ENCODE measurements at places on chromosomes 12 and 14.
A peak's percentile ranks its signal among the peaks of the same experiment; 100 is the strongest.

- no peak for DNase-seq
Measured at GRCh38 chr14:42854061-42854460, 1247.4 kb downstream of the LRFN5 start.

DNA sequence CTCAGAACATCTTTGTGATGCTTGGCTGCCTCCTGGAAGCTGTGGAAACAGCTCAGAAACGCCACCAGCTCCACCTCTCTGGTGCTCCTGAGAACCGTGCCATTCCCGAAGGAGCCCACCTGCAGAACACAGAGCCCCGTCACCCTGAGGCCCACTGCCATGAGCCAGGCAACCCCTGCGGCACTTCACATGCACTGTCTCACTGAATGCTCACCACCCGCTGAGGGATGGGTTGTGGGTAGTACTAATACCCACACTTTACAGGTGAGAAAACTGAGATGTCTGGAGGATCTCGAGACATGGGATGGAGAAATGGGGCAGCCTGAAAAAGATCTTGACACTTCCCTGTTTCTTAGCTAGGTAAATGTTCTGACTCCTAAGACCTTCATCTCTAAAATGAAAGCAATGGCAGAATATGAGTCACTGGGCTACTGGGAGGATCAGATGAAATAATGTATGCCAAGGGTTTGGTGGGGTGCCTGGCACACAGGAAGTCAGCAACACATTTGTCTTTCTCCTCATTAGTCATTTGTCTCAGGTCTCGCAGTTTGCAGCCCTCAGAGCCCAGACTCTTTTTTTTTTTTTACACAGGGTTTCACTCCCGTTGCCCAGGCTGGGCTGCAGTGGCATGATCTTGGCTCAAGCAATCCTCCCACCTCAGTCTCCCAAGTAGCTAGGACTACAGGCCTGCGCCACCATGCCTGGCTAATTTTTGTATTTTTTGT is 5.3 kb downstream of the OASL start:
- peak; percentile 93 for DNase-seq

- peak; percentile 60 for DNase-seq
Measured at GRCh38 chr12:51415931-51416330, 8.7 kb upstream of the SLC4A8 start.

DNA sequence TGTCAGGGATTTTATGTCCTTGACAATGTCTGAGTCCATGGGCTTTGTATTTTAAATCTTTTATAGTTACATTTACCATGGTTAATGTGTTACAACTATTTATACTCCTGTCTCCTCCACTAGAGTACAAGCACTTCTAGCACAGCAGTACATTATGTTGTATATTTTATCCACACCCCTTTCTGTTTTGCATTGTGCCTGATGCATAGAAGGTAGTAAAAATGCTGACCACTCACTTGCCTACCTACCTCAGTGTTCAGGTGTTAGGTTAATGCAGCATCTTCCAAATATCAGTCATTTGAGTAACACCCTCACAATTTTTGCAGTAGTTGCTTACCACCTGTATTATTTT is 31.1 kb upstream of the SLC38A2 start:
- no peak for DNase-seq

DNA sequence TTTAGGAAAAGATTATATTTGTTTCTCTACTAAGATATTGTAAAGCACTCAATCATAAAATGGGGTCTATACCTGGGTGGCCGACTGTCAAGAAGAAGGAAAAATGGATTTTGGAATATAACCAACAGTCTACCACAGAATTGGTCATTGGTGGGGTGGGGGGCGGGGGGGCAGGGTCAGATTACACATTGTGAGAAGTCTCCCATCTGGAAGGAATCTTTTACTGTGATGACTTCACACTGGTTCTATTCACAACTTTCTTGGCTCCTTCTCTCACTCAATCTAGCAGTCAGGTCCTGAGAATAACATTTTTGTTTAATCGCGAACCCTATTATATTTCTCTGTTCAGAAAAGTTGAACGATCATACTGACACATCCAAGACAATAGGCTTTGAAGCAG is 8.7 kb upstream of the CLEC4E start:
- DNase-seq, result no peak

- no peak for DNase-seq
Measured at GRCh38 chr12:22855456-22855855, 230.5 kb downstream of the ETNK1 start.

GRCh38 chr12:19064713-19065112 is 64.8 kb upstream of the PLEKHA5 start:
- no peak for DNase-seq

- peak; percentile 8 for DNase-seq
Measured at GRCh38 chr12:119911182-119911581, 34.1 kb upstream of the CIT start.

- no peak for DNase-seq
Measured at GRCh38 chr14:47778631-47779030, 103.2 kb upstream of the MDGA2 start.

- no peak for DNase-seq
Measured at GRCh38 chr12:49917166-49917787, 13.6 kb upstream of the FAIM2 start.

DNA sequence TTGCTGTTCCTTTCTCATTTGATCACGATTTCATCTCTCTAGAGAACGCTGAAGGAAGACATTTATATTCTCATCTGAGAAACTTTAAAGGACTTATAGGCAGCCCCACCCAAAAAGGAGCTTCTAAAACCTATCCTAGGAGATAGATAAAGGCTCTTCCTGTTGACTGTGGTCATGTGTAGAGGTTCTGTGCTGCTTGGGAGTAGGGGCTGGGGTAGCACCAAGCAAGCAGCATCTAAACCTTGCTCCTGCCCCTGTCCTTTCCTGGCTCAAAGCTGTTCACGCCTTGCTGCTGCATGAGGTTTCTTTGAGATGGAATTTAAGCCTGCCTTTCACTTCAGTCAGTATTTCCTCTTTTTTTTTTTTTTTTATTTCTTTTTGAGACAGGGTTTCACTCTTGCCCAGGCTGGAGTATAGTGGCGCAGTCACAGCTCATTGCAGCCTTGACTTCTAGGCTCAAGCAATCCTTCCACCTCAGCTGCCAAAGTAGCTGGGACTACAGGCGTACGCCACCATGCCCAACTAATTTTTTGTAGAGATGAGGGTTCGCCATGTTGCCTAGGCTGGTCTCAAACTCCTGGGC is 41.4 kb downstream of the RAB35 start:
- no peak for DNase-seq

- DNase-seq, result no peak
Measured at GRCh38 chr14:95272057-95272456, 47.7 kb downstream of the CLMN start.

GRCh38 chr12:42546709-42547108 is 42.8 kb downstream of the PRICKLE1 start:
- DNase-seq, result no peak

GRCh38 chr12:46711756-46712155 is 114.0 kb downstream of the SLC38A4 start:
- no peak for DNase-seq

GRCh38 chr14:70915415-70915814 is 8.2 kb downstream of the PCNX1 start:
- DNase-seq, result no peak

DNA sequence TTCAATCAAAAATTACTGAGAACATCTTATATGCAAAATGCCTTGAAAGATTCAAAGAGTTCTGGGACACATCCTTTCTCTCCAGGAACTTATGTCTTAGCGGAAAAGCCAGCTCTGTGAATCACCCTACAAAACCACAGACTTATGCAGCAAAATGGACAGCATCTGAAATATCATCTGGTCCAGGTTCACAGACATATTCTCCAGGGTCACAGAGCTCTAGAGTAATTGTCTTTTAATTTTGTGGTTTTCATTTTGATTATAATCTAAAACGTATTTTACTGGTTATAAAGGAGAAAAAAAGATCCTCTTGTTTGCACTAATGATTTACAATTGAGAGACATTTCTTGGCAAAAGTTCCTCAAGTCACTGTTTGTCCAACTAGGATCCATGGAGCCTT is 246.2 kb downstream of the MSRB3 start:
- peak; percentile 48 for DNase-seq

DNA sequence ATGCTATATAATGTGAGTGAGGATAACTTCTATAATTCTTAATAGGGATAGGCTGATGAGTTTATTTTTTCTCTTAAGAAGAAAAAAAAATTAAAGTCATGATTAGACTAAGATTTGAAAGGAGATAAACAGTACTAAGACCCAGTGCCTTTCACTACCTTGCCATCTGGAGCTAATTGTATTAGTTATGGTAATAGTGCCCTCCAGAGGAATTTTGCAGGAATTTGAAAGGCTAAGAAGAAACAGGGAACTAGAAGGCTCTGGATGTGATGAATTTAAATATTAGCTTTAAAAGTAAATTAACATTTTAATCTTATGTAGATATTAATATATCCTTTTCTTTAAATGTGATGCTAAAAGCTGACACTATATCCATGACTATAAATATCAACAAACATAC is 36.6 kb upstream of the PIK3C2G start:
- DNase-seq, result peak; percentile 65

DNA sequence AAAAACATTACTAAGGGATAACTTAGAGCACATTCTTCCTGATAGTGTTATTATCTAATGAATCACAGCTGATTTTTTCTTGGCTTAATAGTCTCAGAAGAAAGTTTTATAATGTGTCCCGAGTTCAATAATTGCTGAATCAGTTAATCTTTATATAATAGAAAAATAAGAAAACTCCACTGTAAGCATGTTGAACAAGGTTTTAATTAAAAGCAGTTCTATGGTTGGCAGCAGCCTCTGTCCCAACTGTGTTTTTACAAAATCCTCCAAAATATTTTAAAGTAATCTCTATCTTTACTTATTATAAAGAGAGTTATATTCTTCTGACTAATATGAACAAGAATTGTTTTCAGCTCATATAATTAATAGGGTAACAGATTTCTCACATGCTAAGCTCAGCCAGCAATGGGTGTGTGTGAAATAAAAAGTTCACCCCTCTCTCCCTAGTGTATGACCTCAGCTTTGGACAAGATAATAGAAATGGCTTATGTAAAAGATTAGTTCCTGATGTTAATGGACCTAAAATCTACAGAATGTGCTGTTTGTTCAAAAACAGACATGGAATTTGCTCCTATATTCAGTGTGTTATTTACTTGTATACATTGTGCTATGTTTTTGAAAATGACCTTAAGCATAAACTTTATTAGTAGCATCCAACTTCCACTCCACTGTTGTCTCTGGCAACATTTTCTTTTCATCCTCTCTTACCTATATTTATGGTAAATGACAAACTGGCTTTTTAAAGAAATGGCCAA is 67.1 kb upstream of the DCN start:
- DNase-seq, result no peak

DNA sequence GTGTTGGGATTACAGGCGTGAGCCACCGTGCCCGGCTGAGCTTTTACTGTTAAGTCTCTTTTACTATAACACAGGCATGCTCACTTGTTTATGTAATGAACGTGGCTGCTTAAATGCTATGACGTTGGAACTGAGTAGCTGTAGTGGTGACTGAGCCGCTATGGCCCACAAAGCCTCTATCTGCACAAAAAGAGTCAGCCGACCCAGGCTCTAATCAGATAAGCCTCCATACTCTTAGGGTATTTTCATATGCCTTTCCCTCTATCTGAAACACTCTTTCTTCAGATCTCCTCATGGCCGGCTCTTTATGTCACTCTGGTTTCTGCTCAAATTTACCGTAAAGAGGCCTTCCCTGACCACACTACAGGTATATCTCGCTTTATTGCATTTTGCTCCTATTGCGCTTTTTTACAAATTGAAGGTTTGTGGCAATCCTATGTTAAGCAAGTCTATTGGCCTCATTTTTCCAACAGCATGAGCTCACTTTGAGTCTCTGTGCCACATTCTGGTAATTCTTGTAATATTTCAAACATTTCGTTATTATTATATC is 8.0 kb downstream of the SLC2A14 start:
- DNase-seq, result no peak

GRCh38 chr14:93103392-93104080 is 12.2 kb downstream of the ITPK1 start:
- peak; percentile 74 for DNase-seq

DNA sequence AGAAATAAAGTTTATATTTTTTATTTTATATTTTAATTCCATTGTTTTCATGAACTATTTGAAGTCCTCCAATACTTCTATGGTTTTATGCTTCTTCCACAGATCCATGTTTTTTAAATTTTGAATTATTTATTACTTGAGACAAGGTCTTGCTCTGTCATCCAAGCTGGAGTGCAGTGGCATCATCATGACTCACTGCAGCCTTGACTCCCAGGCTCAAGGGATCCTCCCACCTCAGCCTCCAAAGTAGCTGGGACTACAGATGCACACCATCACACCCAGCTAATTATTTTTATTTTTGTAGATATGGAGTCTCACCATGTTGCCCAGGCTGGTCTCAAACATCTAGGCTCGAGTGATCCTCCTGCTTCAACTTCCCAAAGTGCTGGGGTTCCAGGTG is 28.8 kb upstream of the DLGAP5 start:
- DNase-seq, result peak; percentile 10

DNA sequence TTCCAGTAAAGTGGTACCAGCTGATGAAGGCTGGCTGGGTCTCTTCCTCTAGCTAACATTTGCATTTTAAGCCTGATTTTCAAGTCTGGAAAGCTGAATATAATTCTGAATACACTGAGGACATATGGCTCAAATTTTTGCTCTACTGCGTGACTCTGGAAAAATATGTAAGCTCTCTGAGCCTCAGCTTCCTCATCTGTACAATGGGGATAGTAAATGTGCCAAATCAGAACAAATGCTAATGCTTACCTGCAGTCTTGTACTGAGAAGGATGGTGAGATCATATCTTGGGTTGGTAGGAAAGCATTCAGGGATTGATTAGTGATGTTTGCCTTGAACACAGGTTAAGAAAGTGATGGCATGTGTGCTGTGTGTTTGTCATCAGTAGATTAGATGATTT is 14.6 kb downstream of the HNF1A start:
- no peak for DNase-seq

- peak; percentile 60 for DNase-seq
Measured at GRCh38 chr14:58315606-58316005, 17.3 kb downstream of the ARID4A start.
